ENCODE measurements at places on chromosomes 6 and 20.

DNA sequence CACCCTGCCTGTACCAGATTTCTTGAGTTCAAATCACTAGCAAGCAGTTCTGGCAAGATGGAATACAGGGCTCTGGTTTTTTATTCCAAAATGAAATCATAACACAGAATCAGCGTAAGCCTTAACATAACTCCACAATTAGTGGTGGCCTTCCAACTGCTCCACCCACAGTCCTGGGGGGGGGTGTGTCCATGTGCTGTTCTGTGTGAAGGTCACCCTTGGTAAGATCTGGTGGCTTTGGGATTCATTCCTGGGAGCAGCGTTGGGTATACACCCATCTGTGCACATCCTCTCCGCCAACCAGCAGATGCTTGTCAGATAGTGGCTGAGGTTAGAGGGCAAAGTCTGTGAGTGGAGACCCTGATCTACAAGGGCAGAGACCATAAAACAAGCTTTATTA lies 49.9 kb upstream of the CD83 start:
- DNase-seq = no peak

GRCh38 chr20:48360342-48360975 lies 467.3 kb downstream of the PREX1 start:
- DNase-seq = no peak

DNA sequence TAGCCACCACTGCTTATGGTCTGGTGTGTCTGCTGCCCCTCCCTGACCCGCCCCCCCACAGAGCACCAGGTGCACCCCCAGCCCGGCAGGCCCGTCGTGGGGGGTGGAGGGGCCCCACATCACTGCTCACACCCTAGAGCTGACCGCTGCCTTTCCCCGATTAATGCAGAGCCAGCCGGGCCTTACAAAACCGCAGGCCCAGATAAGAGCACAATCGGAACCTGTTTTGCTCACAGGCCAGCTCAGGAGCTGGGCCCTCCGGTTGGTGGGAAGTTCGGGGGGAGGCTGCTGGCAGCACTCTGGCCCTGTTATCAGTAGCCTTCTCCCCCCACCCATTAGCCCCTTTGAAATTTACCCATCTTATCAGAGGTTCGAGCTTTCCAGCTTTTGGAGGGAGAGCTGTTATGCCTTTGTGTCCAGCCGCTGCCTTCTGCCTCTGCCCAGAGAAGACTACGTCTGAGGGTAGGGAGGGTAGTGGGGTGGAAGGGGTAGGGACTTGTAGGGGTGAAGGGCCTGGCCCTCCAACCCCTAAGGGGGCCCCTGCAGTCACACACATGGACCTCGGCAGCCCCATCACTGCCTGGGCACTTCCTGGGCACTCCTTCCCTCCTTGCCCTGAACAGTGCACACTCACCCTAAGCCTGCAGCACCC lies 6.9 kb upstream of the SPDEF start:
- no peak for DNase-seq

DNA sequence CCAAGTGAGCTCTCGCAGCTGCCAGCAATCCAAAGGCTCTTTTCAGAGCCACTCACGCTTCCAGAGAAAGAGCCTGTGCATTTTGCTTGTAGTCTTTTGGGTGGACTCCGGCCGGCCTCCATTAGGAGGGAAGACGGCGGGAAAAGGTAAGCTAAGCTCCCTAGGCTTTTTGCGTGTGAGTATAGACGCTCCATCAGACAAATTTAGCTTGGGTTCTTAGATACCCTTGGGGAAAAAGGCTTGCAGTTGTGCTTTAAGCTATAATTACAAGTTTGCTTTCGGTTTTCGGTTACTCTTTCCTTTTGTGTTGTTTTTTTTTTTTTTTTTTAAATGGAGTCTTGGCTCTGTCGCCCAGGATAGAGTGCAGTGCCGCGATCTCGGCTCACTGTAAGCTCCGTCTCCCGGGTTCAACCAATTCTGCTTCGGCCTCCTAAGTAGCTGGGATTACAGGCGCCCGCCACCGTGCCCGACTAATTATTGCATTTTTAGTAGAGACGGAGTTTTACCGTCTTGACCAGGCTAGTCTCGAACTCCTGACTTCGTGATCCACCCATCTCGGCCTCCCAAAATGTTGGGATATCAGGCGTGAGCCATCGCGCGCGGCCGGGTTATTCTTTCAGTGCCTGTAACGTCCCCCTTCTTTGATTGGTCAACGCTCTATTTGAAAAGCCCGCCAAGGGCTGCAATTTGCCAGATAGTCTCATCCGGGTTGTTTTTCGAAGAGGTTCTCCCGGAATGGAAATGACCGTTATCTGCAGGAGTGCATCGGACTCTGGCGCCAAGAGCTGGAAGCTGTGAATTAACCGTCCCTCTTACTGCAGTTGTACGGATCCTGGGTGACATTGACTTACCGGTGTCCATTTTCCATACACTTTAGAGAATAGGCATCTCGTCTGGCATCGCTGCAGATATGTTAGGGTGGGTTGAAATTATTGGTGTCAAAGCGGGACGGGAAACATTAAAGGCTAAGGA lies 18.1 kb downstream of the OR2B2 start:
- no peak for DNase-seq

- DNase-seq = no peak
Observed at GRCh38 chr20:15547119-15547518, 1026.1 kb downstream of the KIF16B start.

GRCh38 chr20:219290-220115 lies 7.6 kb upstream of the DEFB129 start:
- no peak for DNase-seq

DNA sequence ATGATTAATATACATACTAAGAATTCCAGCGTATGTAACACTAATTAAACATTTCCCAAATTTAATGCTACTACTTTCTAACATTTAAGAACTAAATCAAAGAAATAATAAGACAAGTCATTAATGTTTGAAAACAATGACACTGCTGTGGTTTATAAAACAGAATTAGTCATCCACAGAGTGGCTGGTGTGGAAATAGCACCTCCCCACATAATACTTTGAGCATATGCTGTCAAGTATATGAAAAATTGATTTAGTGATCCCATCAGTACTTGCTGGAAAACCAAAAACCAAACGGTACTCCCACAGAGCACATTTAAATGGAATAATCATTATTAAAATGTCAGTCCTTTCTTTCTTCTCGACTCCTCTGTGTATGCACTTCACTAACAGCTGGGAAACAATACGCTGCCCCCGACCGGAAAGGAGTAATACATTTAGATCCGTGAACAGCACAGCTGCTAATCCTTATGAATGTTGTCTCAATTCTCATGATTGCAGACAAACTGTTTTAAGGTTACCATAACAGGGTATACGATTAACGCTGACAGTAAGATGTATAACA lies 78.4 kb downstream of the PREP start:
- no peak for DNase-seq

All from 8988T (cell line).